ENCODE measurements at places on chromosomes 2 and 18.

DNA sequence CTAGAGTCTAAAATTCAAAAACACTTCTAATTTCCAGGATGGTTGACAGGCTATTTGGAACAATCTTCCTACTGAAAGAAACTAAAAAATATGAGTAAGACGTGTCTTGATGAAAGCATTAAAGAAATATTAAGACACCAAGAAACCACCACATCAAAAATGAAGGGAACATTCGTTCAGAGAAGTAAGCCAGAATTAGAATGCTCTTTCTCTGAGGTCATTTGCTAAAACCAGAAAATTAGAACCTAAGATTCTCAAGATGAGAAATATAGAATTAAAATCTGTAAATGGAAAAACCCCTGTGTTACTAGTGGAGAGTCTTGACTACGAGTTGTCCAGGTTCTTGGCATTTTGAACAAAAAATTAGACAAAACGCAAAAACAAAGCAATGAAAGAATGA, 54.8 kb upstream of the YWHAQ start:
- DNase-seq: no peak

- DNase-seq: no peak
Measured at GRCh38 chr2:100660851-100661584, 98.2 kb downstream of the PDCL3 start.

DNA sequence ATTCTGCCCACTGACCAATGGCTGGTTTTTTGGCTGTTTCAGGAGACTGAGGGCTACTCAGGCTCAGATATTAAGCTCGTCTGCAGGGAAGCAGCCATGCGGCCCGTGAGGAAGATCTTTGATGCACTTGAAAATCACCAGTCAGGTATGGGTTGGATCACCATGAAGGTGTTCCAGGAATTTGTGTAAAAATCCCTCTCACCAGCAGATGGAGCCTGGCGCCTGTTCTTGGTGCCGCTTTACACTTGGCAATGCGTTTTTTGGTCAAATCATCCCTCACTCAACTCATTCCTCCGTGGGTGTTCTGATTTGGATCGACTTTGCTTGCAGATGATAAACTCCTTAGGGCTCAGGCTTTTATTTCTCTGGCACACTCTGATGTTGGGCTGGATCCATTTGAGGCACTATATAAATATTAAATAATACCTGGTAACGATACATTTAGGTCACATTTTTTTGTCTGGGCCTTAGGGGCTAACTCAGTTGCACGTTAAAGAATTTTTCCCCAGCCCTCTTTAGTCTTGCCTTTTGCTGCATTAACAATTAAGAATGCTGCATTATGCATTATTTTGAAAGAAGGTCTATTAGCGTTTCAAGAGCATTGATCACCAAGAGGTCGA, 50.0 kb downstream of the HDHD2 start:
- DNase-seq: peak; percentile 20

DNA sequence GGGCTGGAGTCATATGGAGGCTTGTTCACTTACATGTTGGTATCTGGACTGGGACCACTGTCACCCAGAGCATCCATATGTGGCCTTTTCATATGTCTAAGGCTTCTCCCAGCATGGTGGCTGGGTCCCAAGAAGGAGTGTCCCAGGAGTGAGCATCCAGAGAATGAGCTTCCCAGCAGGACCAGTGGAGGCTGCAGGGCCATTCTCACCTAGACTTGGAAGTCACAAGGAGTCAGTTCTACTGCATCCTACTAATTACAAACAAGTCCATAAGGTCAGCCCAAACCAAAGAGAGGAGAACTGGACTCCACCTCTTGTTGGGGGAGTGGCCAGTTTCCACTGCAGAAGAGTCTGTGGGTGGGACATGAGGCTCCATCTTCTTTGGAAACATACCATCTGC, 5.1 kb upstream of the TEX51 start:
- no peak for DNase-seq

DNA sequence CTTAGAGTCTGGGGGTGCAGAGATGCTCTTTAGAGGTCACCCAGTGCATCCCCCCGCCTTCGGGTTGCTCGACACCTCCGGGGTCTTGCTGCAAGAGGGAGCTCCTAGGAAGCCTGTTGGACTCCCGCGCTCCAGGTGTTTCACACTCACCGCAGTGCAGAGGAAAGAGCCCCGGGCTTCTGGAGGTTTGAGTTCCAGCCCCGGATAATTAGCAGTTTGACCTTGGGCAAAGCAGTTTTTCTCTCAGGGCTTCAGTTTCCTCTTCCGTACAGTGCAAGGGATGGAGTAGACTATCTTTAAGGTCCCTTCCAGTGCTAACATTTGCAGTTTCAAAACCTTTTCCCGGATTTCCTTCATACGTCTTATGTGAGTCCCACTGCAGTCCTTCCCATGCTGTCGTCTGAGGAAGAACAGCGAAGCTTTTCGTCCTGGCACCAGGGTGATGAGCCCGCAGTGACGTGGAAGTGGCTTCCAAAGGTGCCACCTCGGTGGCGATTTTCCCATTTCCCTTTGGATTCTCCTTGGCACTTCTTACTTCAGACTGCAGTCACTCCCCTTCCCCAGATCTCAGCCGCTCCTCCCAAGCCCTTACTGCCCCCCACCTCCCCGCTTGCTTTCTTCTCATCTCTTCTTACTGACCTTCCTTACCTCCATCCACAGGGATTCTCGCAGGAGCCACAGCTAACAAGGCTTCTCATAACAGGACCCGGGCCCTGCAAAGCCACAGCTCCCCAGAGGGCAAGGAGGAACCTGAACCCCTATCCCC, 585 bp downstream of the PNKD start:
- DNase-seq: no peak

DNA sequence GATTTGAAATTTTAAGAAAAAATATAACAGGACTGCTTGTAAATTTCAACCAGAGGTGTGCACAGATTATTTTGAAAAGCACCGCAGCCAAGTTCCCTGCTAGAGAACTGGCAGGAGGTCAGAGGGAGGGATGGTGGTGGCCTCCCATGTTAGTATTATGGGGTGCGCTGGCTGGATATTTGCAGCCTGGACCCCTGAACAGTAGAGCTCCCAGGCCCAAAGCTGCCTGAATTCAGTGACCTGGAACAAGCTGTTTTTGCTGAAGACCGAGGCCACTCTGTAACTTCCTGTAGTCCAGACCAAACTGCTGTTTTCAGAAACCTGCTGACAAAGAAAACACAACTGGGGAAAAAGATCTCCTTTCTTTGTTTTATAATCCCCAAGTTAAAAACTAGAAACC, 314.3 kb downstream of the TNS1 start:
- DNase-seq: no peak

DNA sequence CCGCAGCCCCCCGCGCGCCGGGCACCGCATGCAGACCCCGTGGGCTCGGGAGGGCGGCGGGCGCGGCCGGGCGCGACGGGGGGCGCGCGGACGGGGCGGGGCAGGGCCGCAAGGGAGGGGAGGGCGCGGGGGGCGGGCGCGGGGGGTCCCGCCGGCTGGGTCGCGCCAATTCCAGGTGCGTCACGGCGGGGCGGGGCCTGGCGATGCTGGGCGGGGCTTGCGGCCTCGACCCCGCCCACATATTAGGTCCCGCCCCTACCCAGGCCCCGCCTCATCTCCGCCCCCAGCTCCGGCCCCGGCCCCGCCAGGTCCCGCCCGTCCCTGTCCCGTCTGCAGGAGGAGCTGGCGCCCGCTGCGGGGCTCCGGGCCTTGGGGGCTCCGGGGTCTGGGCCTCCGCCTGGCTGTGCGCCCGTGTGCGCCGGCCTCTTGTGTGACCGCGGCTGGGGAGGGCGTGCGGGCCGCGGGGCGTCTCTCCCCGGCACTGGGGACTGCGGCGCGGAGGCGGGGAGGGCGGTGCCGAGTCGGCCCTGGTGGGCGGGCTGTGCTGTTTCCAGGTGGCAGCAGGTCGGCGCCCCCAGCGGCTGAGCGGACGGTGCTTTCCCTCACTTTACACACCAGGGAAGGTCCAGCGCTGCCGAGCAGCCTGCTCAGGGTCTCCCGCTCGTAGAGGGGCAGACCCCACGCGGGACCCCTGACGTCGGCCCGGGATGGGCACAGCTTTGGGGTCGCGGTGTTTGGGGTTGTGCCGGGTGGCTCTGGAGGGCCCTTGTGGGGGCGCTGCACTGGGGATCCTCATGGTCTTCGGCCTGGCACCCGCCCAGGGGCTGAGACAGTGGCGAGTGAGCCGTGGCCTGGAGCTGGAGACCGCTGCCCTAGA, 554 bp downstream of the ING5 start:
- peak; percentile 80 for DNase-seq

- no peak for DNase-seq
Measured at GRCh38 chr2:206211657-206212255, 52.1 kb downstream of the EEF1B2 start.

GRCh38 chr18:57819671-57820460, 16.8 kb upstream of the ATP8B1 start:
- no peak for DNase-seq

DNA sequence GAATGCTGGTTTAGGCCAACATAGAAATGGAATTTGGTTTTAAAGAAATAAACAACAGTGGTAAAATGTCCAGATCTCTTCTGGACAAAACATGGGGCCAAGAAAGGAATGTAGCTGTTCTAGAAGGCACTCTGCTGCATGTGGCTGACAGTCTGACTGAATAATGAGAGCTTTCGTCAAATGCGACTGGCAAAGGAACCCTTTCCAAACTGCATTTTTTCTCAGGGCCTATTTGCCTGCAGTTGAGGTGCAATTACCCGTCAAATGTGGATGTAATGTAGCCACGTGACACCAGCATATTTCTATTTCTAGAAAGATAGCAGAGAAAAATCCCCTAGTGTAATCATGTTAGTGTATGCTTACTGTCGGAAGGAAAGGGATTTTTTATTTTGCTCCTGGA, 741.2 kb downstream of the NRXN1 start:
- no peak for DNase-seq

DNA sequence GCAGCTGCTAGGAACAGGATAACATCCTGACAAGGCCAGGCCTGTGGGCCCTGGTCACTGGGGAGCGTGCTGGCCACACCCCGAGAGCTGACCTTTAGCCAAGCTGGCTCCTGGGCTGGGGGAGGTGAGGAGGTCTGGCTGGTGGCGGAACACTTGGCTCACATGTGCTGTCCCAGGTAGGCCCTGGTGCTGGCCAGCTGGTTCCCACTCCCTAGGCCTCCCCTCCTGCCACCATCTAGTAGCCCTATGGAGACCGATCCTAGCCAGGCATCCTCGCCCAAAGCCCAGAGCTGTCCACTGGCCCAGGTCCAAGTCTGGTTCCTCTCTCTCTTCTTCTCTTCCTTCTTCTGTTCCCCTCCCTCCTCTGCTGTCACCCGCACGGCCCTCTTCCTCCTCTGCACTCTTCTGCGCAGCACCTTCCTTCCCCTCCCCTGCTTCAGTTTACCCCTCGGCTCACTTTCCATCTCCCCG, 52.4 kb downstream of the TNS1 start:
- DNase-seq: no peak

GRCh38 chr2:108403494-108403893, 25.7 kb downstream of the SULT1C4 start:
- no peak for DNase-seq

All from activated CD4-positive, CD25-positive, alpha-beta regulatory T cell (primary cell).